ENCODE measurements at places on chromosomes 6 and 20.

DNA sequence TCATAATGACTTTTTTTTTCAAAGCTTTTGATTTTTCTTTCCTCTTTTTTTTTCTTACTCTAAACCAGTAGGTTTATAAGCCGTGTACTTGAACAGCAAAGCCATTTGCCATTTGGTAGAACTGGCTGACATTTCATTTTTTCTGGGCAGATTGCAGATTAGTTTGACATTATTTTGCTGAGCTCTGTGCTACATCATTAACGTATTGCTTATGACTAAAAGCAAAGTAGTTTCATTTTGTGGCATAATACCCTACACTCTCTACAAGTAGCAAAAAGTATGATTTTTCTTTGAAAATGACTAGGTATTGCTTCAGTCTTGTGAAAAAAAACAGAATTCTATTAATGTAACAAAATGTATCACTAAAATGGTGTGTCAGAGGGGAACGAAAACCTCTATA, 141.3 kb downstream of the GRIK2 start:
- DNase-seq: no peak

- no peak for DNase-seq
Measured at GRCh38 chr20:20265210-20265609, 102.7 kb upstream of the INSM1 start.

DNA sequence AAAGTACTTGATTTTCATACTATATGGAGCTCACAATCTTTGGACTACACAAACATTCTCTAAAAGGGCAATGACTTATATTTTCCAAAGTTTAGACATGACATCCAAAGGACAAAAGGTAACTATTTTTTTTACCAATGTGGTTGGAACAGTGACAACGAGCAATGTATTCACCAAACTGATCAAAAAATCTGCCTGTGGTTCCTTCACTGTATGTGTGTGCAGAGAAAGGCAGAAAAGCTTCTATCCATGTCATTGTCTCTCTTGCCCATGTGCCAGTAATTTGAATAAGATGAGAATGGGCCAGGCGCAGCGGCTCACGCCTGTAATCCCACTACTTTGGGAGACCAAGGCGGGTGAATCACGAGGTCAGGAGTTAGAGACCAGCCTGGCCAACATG, 25.5 kb downstream of the MCUR1 start:
- no peak for DNase-seq

DNA sequence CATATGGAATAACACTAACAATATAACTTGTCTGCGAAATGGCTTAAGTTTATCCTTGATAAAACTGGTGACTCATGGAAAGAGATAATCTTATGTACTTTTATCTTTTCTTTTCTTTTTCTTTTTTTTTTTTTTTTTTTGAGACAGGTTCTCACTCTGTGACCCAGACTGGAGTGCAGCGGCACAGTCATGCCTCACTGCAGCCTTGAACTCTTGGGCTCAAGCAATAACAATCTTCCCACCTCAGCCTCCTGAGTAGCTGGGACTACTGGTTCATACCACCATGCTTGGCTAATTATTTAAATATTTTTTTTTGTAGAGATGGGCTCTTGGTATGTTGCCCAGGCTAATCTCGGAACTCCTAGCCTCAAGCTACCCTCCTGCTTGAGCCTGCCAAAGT, 68.1 kb upstream of the SCGN start:
- DNase-seq: no peak

GRCh38 chr20:59163631-59164530, at the start of gene ZNF831:
Gene ZNF831 (plus strand): TSS chr20:59163821. CDS start chr20:59191020, 27,199 bp downstream.
- no peak for DNase-seq

Measured in stimulated activated CD4-positive, alpha-beta T cell treated with anti-CD3 and anti-CD28 coated beads, Interleukin-15, amount 100 ng/mL, for 1 hour (primary cell).